ENCODE measurements at places on chromosomes 12 and 14. TPM values are rescaled to one million over a fixed set of nuclear protein-coding genes. Genes with fewer than 3 reads are reported as not detected.

GRCh38 chr14:31127690-31128089 is 79.9 kb downstream of the HECTD1 start:
- H3K36me3 ChIP-seq, result peaks cover 34% of the 10 kb centered on the region
- no peaks in the 10 kb centered on the region for H3K27me3 ChIP-seq
- no peak for DNase-seq
- no peaks in the 10 kb centered on the region for H3K4me1 ChIP-seq

DNA sequence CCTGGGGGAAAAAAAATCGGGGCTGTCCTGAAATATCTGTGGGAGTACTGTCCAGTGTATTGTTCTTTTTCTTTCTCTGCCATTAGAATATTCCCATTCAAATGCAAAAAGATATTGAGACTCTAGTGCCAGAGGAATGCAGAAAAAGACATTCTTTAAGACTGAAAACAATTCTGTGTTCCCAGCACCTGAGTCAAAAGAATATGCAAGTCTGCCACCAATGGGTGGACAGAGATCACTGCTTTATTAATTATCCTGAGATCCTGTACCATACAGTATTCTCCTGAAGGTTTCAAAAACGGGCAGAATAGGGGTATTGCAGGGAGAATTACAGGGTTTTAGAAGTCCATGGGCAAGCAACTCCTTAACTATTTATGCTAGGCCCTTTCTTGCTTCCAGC is 361.8 kb downstream of the C12orf50 start:
- H3K4me1 ChIP-seq, result no peaks in the 10 kb centered on the region
- no peak overlapping the region for H3K27ac ChIP-seq
- H3K27me3 ChIP-seq, result no peaks in the 10 kb centered on the region
- H3K36me3 ChIP-seq, result no peaks in the 10 kb centered on the region
- DNase-seq, result no peak
- H3K4me3 ChIP-seq, result no peak overlapping the region

HOXC12 gene
- total RNA-seq, result not detected

DNA sequence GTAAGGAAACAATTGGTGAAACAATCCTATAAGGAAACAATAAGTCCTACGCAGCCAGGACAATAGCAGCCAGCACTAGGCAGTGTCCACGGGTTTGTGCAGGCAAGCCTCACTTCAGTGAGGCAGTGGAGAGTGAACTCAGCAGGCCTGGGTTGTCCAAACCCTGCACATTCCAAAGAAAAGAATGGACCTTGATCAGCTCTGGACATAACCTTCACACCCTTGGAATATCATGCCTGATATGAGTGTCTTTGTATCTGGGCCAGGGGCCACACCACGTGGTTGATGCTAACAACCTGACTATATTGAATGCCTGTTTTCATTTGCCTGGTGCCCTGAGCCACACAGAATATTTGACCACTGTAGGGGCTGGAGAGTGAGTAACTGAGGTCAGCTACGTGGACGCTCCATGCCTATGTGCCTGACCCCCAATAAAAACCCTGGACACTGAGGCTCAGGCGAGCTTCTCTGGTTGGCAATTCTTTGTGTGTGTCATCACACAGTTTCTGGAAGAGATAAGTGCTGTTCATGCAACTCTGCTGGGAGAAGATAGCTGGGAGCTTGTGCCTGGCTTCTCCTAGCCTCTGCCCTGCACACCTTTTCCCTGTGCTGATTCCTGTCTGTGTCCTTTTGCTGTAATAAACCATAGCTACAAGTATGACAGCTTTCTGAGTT is 81.4 kb upstream of the NCOR2 start:
- peaks cover 38% of the 10 kb centered on the region for H3K4me1 ChIP-seq
- DNase-seq, result no peak
- H3K27ac ChIP-seq, result no peak overlapping the region
- no peaks in the 10 kb centered on the region for H3K36me3 ChIP-seq
- H3K4me3 ChIP-seq, result no peak overlapping the region

- H3K27ac ChIP-seq, result no peak overlapping the region
- no peak overlapping the region for H3K4me3 ChIP-seq
- no peaks in the 10 kb centered on the region for H3K36me3 ChIP-seq
- peaks cover 7% of the 10 kb centered on the region for H3K4me1 ChIP-seq
These were observed 5.7 kb downstream of the SPIC start for GRCh38 chr12:101480849-101481248.

GRCh38 chr14:98230411-98230810 is 1041.6 kb downstream of the BCL11B start:
- peak; percentile 78 for DNase-seq
- no peaks in the 10 kb centered on the region for H3K4me1 ChIP-seq
- no peak overlapping the region for H3K27ac ChIP-seq
- no peaks in the 10 kb centered on the region for H3K27me3 ChIP-seq

FOXG1 gene
- 0.65 TPM for total RNA-seq

DNA sequence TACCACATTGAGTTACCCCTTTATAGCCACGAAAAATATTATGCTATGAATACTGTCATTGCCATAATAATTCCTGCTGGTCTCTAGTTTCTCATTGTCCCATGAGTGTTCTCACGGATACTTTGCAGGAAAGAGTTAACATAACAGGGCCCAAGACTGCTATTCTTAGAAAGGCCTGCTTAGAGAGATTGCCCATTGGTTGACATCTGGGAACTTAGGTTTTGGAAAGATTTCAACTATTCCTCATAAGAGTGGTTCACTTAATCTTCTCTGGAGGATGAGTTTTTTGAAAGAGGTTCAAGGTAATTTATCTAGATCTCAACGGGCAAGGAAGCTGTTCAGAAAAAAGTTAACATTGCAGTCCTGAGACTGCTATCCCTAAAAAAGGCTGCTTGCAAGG is 18.4 kb upstream of the PRPF39 start:
- no peak overlapping the region for H3K27ac ChIP-seq
- DNase-seq, result no peak
- H3K4me3 ChIP-seq, result no peak overlapping the region
- no peaks in the 10 kb centered on the region for H3K36me3 ChIP-seq
- peaks cover 16% of the 10 kb centered on the region for H3K4me1 ChIP-seq

PLA2G1B gene
- not detected for total RNA-seq
